ENCODE measurements at places on chromosomes 5 and 9.

- no peak for DNase-seq
Observed at GRCh38 chr5:160449458-160449857, 27.8 kb downstream of the PTTG1 start.

GRCh38 chr5:159851053-159851452, 65.2 kb upstream of the ADRA1B start:
- no peak for DNase-seq

GRCh38 chr5:137630972-137631370, 104.9 kb downstream of the KLHL3 start:
- DNase-seq = no peak

DNA sequence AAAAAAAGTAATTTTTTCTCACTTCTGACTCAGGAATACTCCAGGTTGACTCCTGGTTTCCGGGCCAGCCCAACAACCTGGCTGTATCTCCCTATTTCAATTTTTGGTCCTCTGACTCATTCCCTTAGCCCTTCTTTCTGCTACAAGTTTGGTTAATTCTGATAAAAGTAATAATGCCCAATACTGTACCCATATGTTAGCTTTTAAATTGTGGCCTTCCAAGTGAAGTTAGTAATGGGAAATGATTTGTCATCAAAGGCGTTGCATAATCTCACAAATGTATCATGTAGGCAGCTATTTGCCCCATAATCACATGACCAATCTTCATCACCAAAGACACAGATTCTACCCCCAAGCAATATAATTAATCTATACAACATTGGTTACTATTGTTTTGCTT, 31.1 kb upstream of the BNC2 start:
- DNase-seq = no peak

- no peak for DNase-seq
Observed at GRCh38 chr5:169723103-169723831, 86.2 kb downstream of the DOCK2 start.

GRCh38 chr9:97933297-97933998, 4.5 kb downstream of the HEMGN start:
- no peak for DNase-seq

DNA sequence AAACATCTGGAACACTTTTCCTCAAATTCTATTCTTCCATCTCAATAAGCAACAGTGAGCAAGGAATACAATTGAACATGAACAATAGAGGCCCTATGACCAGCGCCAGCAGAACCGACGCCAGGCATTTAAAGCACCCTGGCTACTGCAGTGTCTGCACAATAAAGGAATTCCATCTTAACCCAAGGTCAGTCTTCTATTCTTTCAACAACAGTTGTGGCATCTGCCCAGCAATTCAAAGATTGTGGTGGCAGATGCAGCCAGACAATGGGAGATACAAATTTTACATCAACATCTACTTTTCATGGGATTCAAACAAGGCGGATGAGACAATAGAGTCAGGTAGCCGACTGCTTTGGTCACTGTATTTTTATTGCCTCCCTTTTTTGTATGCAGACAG, 65.9 kb downstream of the ELL2 start:
- DNase-seq = no peak

DNA sequence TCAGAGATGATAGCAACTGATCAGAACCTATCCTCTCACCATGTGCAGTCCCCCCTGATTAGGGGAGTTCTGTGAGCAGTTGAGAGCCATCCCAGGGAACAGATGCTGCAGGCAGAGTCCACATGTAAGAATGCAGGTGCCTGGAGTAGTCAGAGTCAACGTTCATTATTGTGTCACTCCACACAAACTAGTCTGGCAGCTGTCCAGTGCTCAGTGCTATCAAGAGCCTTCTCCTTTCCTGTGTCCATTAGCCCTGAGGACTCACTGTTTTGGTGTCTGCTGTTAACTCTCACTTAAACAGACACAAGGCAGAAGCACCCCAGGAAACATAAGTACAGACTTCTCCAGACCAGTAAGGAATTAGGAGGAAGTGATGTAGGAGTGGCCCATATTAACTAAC, 2.5 kb downstream of the SH3TC2 start:
- DNase-seq = no peak

GRCh38 chr9:134652291-134653225, 11.0 kb downstream of the COL5A1 start:
- no peak for DNase-seq

DNA sequence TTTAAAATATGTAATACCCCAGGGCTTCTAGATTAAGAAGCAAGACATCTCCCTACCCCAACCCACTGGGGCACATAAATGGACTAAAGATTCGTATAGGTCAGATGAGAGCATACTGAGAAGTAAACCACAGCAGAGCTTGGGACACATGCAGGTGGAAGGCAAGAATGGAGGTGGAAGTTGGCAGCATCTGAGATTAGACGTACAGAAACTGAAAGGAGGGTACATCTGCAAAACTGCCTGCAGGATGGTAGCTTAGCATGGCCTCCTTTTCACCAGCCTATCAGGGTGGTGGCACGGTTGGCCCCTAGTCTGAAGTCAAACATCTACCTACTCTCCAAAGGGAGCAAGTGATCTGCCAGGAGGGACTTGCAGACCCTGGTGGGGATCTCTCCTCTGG, 181.8 kb downstream of the TSSK1B start:
- DNase-seq = no peak

DNA sequence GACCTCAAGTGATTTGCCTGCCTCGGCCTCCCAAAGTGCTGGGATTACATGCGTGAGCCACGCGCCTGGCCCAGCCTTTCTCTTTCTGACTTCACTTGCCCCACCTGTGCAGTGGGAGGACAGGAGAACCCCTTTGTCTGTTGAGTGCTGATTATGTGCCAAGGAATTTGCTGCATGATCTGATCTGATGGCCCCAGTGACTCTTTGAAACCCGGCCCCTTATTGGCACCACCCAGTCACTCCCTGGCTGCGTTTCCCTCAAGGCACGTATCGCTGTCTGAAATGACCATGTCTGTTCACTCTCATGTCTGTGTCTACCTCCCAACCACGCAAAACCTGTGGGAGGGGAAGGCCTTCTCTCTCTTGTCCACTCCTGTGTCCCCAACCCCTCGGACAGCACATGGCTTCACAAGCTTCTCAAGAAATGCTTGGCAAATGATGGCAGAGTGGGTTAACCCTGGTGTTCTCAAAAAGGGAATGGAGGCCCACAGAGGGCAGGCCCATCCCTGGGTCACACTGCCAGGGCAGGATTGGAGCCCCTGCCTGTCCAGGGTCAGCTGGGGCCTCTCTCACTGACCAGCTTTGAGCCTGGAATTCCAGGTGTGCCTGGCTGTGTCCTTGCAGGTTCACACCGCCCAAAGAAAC, 21.9 kb downstream of the NEK6 start:
- no peak for DNase-seq

DNA sequence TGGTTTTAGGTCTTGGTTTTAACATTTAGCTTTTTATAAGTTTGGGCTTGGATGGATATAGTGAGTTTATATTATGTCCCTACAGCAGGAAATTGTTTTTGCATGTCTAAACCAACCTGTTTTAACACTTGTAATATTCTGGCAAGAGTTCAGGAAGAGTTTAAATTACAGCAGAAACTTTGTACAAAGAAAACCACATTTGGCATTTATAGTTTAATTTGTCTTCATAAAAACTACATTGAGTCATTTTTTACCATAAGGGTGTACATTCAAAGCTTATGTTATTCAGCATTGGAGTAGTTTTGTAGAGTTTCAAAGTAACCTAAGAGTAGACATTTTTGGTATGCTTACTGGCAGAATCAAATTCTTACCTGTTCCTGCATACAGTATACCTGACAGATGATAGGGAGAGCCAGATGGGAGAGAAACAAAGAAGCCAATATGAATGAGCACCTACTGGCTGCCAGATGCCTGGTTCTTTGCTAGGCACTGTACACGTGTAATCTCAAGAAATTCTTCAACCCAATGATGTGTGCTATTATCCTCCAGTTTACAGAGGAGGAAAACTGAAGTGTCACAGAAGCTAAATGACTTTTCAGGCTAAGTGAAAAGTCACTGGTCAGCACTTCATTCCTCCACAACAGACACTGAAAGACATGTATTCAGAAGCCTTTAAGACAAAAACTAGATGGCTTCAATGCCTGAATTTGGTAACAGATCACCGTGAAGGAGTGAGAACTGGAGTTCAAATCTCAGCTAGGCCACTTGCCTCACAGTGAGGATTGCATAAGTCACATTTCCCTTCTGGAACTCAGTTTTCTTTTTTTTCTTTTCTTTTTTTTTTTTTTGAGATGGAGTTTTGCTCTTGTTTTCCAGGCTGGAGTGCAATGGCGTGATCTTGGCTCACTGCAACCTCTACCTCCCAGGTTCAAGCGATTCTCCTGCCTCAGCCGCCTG, 25.9 kb upstream of the ECM2 start:
- DNase-seq = no peak

DNA sequence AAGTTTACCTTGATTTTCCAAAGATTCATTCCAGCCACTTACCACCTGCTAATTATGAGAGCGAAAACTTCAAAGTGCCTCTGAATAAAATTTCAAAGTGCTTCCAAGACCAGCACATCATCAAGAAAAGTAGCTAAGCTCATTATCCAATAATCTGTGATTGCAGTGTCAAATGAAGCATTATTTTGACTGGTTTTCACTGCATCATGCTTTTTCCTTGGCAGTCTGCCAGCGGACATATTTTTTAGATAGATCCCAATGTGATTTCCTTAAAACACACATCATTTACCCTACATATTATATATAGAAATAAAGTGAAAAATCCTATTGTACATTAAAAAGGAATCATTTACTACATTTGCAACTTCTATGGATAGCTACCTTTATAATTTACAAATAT, 508.6 kb upstream of the FAM174A start:
- no peak for DNase-seq

DNA sequence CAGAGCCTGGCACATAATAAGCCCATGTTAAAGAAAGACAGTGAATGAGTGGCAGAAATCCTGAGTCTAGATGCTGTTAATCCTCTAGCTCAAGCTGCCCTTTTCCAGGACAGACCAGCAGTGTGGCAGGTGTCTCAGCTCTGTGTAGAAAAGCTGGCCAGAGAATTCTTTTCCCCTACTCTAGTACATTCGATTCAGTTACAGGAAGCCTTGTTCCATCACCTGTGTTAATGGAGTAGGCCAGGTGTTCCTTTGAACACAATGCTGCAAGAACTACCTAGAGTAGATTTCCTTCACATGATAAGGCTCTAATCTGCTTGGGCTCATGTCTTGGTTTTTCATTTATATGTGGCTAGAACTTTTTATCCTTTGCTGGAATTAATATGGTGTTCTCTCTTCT, 52.5 kb downstream of the NUP214 start:
- no peak for DNase-seq

DNA sequence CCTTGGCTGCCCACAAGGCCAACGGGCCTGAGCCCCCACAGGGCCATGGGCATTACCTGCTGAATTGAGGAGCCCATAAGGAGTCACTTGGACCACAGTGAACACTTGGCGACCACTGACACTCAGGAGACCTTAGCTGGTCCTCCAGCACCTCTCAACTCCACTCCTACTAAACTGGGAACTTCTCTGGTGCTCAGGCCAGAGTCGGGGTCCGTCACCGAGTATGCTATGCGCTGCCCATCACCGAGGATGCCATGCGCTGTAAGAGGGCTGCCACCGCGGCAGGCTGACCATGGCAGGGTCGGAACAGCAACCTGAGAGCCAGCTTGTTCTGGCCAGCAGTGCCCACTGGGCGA, 600 bp upstream of the SQSTM1 start:
- DNase-seq = no peak

DNA sequence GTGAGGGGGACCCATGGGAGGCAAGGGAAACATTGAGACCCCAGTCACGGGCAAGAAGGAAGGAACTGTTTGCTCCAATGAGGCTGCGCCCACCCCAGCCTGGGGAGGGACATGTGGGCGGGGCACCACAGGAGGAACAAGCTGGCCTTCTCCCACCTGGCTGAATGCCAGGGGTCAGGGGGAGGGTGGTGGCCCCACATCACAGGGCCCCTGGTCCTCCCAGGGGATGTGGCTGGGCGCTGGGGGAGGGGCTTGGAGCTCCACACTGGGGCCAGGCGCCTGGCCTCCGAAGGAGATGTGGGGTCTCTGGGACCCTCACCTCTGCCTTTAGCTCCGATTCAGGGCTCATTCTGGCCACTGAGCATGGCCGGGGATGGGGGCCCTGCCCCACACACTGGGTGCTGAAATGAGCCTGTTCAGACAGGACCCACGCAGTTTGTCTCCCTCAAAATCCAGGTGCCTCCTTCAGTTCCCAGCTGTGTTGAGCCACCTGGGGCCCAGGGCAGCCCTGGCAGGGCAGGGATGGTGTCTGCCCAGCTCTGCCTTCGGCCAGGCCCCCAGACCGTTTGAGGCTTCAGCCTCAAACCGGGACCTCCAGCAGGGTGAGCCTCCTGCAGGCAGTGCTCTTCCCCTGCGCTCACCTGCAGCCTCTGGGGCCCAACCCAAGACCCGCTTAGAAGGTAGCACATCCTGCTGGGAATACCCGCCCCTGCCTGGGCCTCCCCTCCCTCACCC, 33.2 kb upstream of the NOTCH1 start:
- DNase-seq = peak; percentile 9

DNA sequence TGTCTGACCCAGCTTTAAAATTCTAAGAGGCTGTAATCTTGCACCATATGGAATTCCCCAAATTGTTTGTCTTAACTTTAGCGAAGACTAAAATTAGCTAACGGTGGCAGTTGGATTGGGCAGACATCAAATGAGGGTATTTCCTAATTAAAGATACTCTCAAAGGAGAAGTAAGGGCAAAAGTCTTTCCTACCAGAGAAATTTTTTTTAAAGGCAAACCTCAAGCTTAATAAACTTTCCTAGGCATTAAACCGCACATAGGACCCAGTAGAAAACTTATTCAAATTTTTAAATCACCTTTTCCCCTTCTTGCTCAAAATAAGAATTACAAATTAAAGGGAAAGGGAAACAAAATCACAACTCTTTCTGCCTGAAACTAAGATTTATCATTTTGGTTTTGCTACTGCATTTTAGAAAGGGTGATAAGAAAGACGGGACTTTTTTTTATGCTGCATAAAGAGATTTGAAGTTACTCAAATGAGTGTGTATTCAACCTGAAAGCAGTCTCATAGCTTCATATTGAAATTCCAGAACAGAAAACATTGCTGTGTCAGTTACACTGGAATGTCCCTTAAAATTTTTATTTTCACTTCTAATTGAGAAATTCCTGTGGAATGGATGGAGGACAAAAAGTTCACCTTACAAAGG, 189.1 kb upstream of the PTGER4 start:
- DNase-seq = no peak

GRCh38 chr5:177430972-177431316, 4.5 kb downstream of the GRK6 start:
- DNase-seq = no peak

DNA sequence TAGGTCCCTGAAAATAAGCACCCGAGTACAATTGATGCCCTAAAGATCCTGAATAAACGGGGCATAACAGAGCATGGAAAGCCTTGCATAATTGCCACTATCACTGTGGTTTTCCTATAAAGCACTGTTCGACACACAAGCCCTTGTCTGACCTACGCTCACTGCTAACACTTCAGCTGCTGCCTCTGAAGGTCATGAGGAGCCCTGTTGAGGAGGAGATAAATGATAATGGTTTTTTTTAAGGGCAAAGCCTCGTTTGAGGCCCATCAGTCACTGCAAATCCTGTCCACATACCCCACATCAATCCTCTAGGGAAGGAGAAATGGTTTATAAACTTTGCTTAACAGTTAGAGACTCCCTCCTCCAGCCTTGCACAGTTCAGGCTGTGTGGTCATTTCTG, 35.1 kb downstream of the GABBR2 start:
- DNase-seq = no peak

All from T1000 (cell line).